Peyer's patch (tissue), 4 donors: ENCODE measurements at places on chromosomes 5 and 9. TPM values are rescaled to one million over a fixed set of nuclear protein-coding genes. Genes with fewer than 3 reads are reported as not detected.

- no peaks in the 10 kb centered on the region for H3K27me3 ChIP-seq
- DNase-seq: peak; percentile 31
- H3K36me3 ChIP-seq: no peaks in the 10 kb centered on the region
- no peak overlapping the region for H3K4me3 ChIP-seq
- no peaks in the 10 kb centered on the region for H3K4me1 ChIP-seq
- no peak overlapping the region for H3K27ac ChIP-seq
Measured at GRCh38 chr9:129313331-129313955, 135.4 kb upstream of the IER5L start.

DNA sequence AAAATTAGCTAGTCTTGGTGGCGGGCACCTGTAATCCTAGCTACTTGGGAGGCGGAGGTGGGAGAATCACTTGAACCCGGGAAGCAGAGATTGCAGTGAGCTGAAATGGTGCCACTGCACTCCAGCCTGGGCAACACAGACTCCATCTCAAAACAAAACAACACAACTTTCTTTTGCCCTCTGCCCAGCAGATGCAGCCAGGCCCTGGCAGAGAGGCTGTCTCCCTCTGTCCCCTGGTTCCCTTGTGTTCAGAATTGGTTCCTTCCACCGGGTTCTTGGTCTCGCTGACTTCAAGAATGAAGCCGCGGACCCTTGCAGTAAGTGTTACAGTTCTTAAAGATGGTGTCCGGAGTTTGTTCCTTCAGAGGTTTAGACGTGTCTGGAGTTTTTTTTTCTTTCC is 30.2 kb upstream of the CEP72 start:
- DNase-seq: peak; percentile 3
- H3K4me1 ChIP-seq: no peaks in the 10 kb centered on the region
- H3K4me3 ChIP-seq: no peak overlapping the region

GRCh38 chr9:22838266-22838665 is 391.6 kb downstream of the DMRTA1 start:
- H3K27ac ChIP-seq: no peak overlapping the region

DNA sequence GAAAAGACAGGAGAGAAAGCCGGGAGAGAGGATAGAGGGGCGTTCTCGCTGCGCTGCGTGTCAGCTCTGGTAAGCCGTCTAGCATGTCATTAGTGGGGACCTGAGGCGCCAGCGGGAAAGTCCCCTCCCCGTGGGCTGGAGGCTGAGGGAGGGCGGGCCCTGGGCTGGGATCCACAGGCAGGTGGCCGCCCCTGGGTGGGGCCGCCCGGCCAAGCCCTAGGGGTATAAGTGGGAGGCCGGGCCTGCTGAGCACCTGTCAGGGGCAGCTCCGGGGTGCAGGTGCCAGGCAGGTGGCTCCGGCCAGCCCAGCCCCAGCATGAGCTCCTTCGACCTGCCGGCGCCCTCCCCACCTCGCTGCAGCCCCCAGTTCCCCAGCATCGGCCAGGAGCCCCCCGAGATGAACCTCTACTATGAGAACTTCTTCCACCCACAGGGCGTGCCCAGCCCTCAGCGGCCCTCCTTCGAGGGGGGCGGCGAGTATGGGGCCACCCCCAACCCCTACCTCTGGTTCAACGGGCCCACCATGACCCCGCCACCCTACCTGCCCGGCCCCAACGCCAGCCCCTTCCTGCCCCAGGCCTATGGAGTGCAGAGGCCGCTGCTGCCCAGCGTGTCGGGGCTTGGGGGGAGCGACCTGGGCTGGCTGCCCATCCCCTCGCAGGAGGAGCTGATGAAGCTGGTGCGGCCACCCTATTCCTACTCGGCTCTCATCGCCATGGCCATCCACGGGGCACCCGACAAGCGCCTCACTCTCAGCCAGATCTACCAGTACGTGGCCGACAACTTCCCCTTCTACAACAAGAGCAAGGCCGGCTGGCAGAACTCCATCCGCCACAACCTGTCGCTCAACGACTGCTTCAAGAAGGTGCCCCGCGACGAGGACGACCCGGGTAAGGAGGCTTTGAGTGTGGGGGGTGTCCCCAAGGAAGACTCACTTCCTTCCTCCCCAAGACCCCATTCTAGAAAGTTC is at the start of gene FOXI1:
Gene FOXI1 (plus strand): TSS at position 256 of the 970 bp plus-strand sequence. CDS start 61 bp downstream, at position 317.
- H3K36me3 ChIP-seq: no peaks in the 10 kb centered on the region
- H3K4me3 ChIP-seq: no peak within 1 kb of the TSS
- H3K27me3 ChIP-seq: no peaks in the 10 kb centered on the region
- no peak for DNase-seq
- no peak within 1 kb of the TSS for H3K27ac ChIP-seq
- H3K4me1 ChIP-seq: no peaks in the 10 kb centered on the region

DNA sequence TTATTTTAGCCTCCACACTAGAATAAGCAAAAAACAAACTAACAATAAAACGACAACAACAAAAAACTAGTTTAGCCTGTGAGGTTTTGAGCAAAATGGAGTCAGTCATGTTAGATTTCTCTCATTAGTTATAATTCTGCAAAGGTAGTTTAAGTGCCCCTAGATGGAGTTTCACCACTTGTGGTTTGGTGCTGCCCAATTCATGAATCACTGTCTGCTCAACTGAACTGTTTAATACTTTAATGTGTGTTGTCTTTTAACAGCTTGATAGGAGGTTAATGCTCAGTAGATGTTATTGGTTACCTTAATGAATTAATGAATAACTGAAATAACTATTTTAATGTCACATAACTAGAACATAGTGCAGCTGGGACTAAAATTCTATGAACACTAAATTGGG is 3.5 kb upstream of the PLAA start:
- H3K4me3 ChIP-seq: no peak overlapping the region
- no peaks in the 10 kb centered on the region for H3K36me3 ChIP-seq
- H3K27me3 ChIP-seq: no peaks in the 10 kb centered on the region
- H3K27ac ChIP-seq: no peak overlapping the region
- peaks cover 14% of the 10 kb centered on the region for H3K4me1 ChIP-seq

DNA sequence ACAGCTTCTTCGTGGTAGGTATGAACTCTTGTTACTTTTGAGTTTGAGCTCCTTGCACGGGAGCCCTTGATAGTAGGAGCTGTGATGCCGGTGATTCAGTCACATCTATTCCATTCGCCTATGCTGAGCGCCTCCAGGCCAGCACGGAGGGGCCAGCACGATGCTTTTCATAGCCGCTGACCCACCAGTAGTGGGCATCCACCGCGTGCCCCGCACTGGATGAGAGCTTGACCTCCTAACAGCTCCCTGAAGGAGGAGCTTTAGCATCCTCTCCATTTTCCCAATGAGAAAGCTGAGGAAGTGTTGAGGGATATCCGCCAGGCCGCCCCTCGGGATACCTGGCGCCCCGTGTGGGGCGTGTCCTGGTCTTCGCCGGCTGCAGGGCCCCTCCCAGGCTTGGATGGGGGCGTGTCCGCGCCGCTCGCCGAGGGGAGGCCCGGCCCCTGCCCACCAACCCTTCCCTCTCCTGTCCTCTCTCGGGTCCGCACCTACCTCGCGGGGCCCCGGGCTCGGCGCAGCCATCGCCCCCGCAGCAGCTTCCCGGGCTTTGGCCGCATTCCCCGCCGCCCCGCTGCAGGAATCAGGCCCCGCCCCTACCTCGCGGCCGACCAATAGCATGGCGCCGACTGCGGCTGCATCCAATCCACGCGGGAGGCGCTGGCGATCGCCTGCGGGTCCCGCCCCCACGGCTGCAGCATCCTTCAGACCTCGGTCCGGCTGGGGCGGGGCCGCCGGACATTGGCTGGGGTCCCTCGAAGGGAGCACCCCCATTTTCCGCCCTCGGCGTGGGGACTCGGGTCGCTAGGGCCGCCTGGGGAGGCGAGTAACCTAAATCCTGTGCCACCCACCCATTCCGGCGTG is at the start of gene PIP5KL1:
Gene PIP5KL1 (minus strand): TSS at position 547 of the 861 bp plus-strand sequence. CDS start 25 bp downstream, at position 522.
- peak within 1 kb of the TSS; percentile 69 for H3K4me3 ChIP-seq
- H3K4me1 ChIP-seq: peaks cover 23% of the 10 kb centered on the region
- H3K27me3 ChIP-seq: peaks cover 21% of the 10 kb centered on the region

DNA sequence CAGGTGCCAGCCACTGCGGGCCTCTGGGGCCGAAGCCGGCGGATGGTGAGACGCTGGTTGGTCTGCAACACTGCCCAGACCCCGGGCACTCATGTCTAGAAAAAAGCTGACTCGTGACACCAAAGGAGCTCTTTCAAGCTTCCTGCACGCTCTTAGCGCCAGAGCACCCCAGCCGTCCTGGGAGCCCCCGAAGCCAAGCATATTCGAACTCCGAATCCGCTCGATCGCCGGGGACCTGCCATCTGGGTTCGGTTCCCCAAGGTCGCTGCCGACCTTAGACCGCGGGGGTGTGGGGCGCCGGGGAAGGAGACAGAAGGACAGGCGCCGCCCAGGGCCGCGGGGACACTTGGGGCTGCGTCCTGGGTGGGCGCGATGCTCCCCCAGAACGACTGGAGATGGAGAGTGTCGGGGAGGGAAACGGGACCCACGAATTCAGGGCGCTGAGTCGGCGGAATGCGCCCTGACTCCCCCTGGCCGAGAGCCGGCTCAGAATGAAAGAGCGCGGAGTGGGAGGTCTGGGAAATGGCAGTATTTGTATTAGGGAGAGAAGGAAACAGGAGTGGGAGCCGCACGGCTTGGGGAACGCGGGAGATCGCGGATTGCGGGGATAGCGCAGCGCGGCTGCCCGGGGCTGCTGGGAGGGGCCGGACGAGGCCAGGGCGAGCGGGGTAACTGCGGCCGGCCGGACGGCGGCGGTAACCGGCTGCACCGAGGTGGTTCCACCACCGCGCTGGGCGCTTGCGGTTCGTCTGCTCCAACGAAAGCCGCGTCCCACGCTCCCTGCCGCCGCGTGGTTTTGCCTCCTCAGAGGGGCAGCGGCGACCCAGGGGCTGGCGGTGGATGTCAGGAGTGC is 20.1 kb upstream of the MARCHF6 start:
- peak overlapping the region; percentile 36 for H3K27ac ChIP-seq
- no peaks in the 10 kb centered on the region for H3K36me3 ChIP-seq
- peak overlapping the region; percentile 65 for H3K4me3 ChIP-seq
- H3K27me3 ChIP-seq: no peaks in the 10 kb centered on the region

GRCh38 chr5:146620031-146620668 is 104.2 kb upstream of the GPR151 start:
- DNase-seq: no peak
- no peak overlapping the region for H3K4me3 ChIP-seq
- no peaks in the 10 kb centered on the region for H3K4me1 ChIP-seq

GRCh38 chr5:158165647-158166046 is 306.7 kb upstream of the CLINT1 start:
- H3K4me1 ChIP-seq: no peaks in the 10 kb centered on the region
- H3K36me3 ChIP-seq: no peaks in the 10 kb centered on the region
- H3K4me3 ChIP-seq: no peak overlapping the region
- no peak overlapping the region for H3K27ac ChIP-seq
- DNase-seq: no peak
- no peaks in the 10 kb centered on the region for H3K27me3 ChIP-seq

GRCh38 chr5:14364096-14364495 is 217.5 kb upstream of the OTULINL start:
- H3K27me3 ChIP-seq: no peaks in the 10 kb centered on the region
- no peaks in the 10 kb centered on the region for H3K36me3 ChIP-seq
- no peak overlapping the region for H3K4me3 ChIP-seq

- no peaks in the 10 kb centered on the region for H3K27me3 ChIP-seq
- no peak for DNase-seq
- no peaks in the 10 kb centered on the region for H3K36me3 ChIP-seq
Measured at GRCh38 chr5:32301891-32302290, 10.8 kb downstream of the MTMR12 start.

- no peak for DNase-seq
- no peaks in the 10 kb centered on the region for H3K27me3 ChIP-seq
- no peak overlapping the region for H3K27ac ChIP-seq
- H3K36me3 ChIP-seq: no peaks in the 10 kb centered on the region
Measured at GRCh38 chr5:90691533-90691932, 132.9 kb downstream of the ADGRV1 start.

DNA sequence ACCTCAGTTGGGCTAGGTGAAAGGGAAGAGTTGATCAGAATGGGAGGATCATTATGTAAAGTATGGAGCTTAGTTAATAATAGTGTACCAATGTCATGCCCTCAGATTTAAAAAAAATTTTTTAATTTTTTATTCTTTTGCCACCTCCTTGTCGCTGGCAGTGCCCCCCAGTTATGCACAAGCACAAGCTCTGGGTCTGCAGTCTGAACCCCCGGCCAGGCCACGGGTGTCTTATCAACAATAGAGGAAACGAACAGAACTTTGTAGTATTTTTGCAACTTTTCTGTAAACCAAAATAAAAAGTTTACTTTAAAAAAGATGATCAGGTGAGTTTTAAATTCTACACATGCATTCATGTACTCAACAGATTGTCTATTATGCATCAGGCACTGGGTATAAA is 1.4 kb upstream of the GM2A start:
- H3K4me1 ChIP-seq: no peaks in the 10 kb centered on the region
- peak overlapping the region; percentile 79 for H3K27ac ChIP-seq
- no peak overlapping the region for H3K4me3 ChIP-seq
- DNase-seq: no peak
- no peaks in the 10 kb centered on the region for H3K36me3 ChIP-seq
- no peaks in the 10 kb centered on the region for H3K27me3 ChIP-seq

GRCh38 chr5:80867233-80867632 is 92.9 kb upstream of the RASGRF2 start:
- H3K36me3 ChIP-seq: no peaks in the 10 kb centered on the region
- no peak overlapping the region for H3K27ac ChIP-seq
- no peak for DNase-seq

- H3K4me1 ChIP-seq: no peaks in the 10 kb centered on the region
- H3K4me3 ChIP-seq: no peak overlapping the region
- no peaks in the 10 kb centered on the region for H3K36me3 ChIP-seq
- no peaks in the 10 kb centered on the region for H3K27me3 ChIP-seq
- DNase-seq: no peak
- no peak overlapping the region for H3K27ac ChIP-seq
Measured at GRCh38 chr9:15697446-15697851, 144.6 kb downstream of the CCDC171 start.

- H3K4me1 ChIP-seq: no peaks in the 10 kb centered on the region
- DNase-seq: no peak
- no peaks in the 10 kb centered on the region for H3K27me3 ChIP-seq
- no peaks in the 10 kb centered on the region for H3K36me3 ChIP-seq
Measured at GRCh38 chr9:130194378-130194932, 22.3 kb downstream of the NCS1 start.

DNA sequence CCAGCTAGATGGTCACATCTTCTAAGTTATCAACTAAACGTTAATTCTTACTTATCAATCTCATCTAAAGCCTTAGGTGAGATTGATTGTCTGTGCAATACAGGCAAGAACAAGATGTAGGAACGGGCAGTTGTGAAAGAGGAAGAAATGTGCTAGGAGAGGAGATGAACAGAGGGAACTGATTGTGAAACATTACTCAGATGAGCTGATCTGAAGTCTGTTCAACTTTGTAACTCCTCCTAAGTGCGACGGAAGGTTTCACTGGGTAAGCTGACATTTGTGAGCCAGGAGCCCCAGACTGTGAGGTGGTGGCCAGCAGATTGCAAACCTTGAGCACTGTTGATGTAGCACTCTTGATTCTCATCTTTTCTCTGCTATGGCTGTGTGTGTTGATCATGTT is 204.1 kb downstream of the CD180 start:
- no peaks in the 10 kb centered on the region for H3K27me3 ChIP-seq
- H3K36me3 ChIP-seq: no peaks in the 10 kb centered on the region
- H3K4me1 ChIP-seq: no peaks in the 10 kb centered on the region
- DNase-seq: no peak

- H3K36me3 ChIP-seq: no peaks in the 10 kb centered on the region
- H3K4me3 ChIP-seq: no peak overlapping the region
- no peak for DNase-seq
Measured at GRCh38 chr5:140145256-140145655, 19.5 kb downstream of the IGIP start.

IZUMO3 gene
- total RNA-seq: not detected

LURAP1L gene
- 13.8 TPM for total RNA-seq

SHISAL2B gene
- total RNA-seq: not detected

GPX3 gene
- 143 TPM for total RNA-seq

NSA2 gene
- total RNA-seq: 78.4 TPM

PAPPA gene
- 2.2 TPM for total RNA-seq

DTWD2 gene
- total RNA-seq: 15.6 TPM

IL5 gene
- not detected for total RNA-seq

UIMC1 gene
- 22.4 TPM for total RNA-seq
